ENCODE measurements at places on chromosomes 16 and 17.

GRCh38 chr16:15576960-15577958, 65.7 kb downstream of the MARF1 start:
- no peak for DNase-seq

DNA sequence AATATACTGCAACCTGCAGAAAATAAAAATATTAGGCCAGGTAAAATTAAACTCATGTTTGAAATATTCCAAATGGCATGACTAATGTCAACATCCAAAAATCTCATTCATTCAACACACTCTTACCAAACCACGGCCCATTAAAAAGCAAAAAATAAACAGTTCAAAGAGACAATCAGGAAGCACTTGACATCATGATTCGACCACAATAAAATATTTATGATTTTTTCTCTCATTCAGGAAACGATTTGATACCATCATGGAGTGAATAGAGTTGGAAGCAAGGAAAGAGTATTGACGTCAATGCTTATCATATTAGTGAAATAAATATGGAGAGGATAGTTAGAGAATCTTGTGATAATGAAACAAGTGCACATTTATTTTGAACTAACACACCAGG, 354.1 kb downstream of the KCNJ2 start:
- no peak for DNase-seq

- no peak for DNase-seq
Measured at GRCh38 chr16:88632587-88632930, 5.8 kb upstream of the IL17C start.

- DNase-seq, result no peak
Measured at GRCh38 chr17:179066-179432, 2.4 kb downstream of the DOC2B start.

- DNase-seq, result no peak
Measured at GRCh38 chr16:66262253-66263167, 104.0 kb upstream of the CDH5 start.

- DNase-seq, result no peak
Measured at GRCh38 chr16:89210904-89211515, 6.5 kb upstream of the ZNF778 start.

- DNase-seq, result no peak
Measured at GRCh38 chr16:85238233-85238647, 126.0 kb upstream of the CIBAR2 start.

DNA sequence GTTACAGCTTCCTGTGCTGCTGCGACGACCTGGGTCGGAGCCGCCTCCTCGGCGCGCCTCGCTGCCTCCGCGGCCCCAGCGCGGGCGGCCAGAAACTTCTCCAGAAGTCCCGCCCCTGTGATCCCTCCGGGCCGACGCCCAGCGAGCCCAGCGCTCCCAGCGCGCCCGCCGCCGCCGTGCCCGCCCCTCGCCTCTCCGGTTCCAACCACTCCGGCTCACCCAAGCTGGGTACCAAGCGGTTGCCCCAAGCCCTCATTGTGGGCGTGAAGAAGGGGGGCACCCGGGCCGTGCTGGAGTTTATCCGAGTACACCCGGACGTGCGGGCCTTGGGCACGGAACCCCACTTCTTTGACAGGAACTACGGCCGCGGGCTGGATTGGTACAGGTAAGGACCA, 746 bp downstream of the HS3ST2 start:
- DNase-seq, result no peak

DNA sequence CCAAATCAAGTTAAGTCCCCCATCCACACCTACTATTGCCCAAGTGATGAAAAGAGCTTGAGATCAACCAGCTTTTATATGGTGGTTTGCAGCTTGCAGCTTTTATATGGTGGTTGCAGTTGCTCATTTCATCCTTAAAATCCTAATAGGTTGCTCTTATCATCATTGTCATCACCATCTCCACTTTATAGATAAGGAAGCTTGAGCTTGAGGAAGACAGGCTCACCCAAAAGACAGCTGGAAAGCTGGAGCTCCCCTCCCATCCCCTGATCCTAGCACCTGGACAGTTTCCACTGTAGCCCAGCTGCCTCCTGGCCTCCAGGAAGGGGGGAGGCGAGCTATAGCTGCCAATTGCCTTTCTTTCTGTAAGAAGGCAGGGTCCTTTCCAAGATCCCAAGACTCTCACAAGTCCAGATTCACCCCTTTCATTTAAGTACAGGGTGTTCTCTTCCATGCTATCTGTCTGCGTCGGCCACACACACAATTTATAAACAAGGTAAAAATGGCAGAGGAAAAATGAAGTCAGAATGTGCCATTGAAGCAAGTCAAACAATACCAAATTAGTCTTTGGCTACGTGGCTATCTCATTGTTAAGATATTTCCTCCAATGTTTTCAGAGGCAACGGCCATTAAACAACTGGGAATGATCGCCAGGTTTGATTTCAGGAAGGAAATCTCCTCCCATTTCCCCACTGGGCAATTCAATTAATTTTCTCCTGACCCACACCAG, 63.3 kb downstream of the PECAM1 start:
- DNase-seq, result no peak

- peak; percentile 24 for DNase-seq
Measured at GRCh38 chr16:79307214-79307613, 293.3 kb downstream of the MAF start.

DNA sequence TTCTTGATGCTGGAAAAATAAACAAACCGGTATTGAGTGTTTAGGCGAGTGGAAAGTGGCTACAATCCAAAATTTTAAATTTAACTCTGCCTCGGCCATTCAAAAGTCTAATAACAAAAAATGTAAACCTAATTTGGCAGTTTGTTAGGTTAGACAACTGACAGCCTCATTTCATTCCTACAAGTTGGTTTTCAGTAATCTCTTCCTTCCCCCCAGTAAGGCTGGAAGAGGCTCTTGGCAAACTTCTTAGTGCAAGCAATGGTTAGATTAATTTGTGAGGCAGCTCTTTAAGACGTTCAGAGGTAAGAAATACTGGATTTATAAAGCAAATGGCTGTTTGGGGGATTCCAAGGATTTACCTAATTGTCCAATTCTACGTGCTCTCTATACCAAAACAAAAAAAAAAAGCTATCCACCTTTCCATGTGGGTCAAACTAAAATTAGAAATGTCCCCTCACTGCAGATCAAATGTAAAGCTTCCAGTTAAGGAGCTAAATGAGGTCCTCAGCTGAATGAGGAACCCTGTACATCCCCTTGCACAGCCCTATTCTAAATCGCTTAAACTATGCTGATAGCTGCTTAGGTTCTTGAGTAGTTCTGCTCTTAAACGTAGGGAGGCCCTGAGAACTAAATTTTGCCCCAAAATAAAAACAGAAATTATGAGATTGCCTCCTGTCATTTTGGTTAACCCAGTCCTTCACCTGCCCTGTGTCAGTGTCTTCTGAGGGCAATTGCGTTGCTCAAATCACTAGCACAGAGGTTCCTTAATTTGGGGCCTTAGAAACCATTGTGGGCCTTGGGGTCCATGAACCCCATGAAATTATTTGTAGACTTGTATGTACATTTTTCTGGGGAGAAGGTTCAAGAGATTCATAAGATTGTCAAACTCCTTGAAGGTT, 2.9 kb downstream of the HEXIM1 start:
- no peak for DNase-seq

DNA sequence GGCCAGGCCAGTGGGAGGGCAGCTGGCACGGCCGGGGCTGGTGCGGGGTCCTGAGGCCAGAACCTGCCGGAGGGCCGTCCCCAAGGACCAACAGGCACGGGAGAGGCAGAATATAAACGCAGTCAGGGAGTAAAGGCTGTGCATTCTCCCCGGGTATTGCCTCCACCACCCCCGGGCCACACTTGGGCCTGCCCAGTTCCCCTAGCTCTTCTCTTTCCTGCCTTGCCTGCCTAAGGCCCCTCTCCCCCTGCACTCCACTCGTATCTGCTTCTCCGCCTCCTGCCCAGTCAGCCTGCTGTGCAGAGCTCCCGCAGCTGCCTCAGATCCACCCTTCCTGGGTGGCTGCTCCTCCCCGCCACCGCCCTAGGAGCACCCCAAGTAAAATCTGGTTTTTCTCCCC, 5.0 kb upstream of the RPH3AL start:
- no peak for DNase-seq

DNA sequence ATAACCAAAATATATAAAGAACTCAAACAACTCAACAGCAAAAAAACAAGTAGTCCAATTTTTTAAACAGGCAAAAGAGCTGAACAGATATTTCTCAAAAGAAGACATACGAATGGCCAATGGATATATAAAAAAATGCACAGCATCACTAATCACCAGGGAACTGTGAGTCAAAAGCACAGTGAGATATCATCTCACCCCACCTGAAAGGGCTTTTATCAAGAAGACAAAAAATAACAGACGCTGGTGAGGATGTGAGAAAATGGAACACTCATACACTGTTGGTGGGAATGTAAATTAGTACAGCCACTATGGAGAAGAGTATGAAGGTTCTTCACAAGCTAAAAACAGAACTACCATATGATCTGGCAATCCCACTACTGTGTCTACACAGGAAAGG, 7.4 kb downstream of the XYLT1 start:
- no peak for DNase-seq

- DNase-seq, result no peak
Measured at GRCh38 chr17:82602487-82602886, 45.8 kb downstream of the WDR45B start.

DNA sequence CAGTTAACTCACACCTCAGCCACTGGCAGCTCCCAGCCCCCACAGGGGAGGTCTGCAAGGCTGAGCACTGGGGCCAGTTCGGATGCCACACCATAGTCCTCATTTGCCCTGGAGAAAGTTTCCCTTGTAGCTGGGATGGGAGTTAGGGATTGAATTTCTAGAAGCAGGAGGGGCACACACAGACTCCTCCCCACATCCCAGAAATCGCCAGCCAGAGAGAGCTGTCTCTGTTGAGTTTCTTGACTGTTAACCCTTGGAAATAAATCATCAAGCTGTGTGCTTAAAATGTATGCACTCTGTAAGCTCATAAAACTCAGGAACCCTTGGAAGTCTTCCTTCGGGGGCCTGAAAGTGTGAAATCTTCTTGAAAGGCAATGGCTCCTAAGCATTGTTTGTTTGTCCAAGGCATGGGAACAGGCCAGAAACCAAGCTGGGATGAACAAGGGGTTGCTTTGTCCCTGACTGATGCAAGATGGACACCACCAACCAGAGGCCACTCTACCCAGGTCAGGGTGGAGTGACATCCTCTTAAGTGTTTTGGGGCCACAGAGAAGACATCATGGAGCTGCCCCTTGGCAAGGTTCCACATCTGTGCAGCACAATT, 394 bp upstream of the PRM3 start:
- no peak for DNase-seq

DNA sequence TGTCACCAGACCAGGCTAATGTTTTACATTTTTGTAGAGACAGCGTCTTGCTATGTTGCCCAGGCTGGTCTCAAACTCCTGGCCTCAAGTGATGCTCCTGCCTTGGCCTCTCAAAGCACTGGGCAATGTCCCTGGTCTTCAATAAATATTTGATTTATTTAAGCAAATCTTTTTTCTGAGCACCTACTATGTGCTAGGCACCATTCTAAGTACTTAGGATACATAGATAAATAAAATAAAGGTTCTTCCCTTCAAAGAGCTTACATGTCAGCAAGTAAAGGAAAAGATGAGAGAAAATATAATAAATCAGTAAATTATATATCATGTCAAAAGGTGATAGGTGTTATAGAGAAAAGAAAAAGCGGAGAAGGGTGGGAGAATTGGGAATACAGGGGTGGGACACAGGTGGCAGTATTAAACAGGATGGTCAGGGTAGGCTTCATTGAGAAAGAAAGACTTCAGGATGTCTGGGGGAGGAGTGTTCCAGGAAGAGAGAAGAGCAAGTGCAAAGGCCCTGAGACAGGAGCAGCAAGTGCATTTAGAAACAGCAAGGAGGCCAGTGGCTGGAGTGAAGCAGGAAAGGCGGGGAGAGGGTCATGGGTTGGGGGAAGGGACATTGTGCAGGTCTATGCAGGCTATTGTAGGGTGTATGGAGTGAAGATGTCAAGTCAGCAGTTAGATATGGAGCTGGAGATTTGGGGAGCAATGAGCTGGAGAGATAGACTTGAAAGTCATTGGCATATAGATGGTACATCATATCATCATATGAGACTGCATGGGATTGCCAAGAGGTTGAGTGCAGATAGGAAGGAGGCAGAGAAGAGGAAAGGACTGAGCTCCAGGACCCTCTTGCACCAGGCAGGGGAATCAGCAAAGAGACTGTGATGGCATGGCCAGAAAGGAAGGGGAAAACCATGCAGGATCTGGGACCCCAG, 11.3 kb downstream of the ABCC3 start:
- DNase-seq, result no peak

- DNase-seq, result no peak
Measured at GRCh38 chr16:6573577-6573976, 759.1 kb upstream of the RBFOX1 start.

DNA sequence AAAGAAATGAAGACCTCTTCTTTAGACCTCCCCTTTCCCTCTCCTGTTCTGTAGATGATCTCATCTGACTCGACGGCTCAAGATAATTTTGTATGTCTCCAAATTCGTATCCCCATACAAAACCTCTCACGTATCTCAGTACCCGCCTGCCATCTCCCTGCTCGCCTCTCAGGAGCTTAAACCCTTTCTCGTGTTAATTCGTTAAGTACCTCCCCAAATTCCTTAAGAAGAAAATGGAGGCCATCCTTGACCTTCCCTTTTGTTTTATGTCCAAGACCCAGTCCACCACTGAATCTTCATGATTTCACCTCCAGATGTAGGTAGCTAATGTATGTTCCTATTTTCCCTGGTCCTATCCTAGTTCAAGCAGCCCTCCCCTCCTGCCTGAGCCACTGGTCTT, 41.6 kb downstream of the OR3A1 start:
- DNase-seq, result no peak

DNA sequence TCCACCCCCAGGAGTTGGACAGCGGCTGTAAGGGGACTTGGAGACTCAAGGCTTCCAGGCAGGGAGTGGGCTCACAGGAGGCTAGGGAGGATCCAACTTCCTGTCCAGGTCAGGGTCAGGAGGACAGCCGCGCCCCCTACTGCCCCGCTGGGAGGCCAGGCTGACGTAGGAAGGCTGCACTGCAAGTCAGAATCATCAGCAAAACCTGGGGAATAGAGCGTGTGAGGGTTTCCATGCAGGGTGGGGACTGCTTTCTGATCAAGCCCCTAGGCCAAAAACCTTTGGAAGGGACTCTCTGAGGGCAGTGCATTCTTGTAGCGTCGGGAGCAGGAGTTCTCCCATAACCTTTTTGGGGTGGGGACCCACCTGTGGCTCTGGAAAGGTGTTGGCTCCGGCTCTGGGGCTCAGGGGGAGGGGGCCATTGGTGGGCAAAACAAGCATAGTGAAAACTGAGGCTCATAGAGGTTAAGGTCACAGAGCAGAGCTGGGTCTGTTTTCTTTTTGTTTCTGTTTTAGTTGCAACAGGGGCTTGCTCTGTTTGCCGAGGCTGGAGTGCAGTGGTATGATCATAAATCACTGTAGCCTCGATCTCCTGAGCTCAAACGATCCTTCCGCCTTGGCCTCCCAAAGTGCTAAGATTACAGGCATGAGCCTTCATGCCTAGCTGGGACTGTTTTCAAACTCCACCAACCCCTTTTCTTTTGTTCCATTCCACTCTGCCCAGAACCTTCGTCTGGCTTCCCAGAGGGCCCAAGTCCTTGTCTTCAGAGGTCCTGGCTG, 22.1 kb downstream of the RAI1 start:
- DNase-seq, result no peak
